ENCODE measurements at places on chromosomes 4 and X.
A peak's percentile ranks its signal among the peaks of the same experiment; 100 is the strongest.

- no peak for DNase-seq
Measured at GRCh38 chrX:68292471-68292870, 140.8 kb downstream of the OPHN1 start.

- no peak for DNase-seq
Measured at GRCh38 chr4:67333664-67334063, 211.6 kb downstream of the CENPC start.

DNA sequence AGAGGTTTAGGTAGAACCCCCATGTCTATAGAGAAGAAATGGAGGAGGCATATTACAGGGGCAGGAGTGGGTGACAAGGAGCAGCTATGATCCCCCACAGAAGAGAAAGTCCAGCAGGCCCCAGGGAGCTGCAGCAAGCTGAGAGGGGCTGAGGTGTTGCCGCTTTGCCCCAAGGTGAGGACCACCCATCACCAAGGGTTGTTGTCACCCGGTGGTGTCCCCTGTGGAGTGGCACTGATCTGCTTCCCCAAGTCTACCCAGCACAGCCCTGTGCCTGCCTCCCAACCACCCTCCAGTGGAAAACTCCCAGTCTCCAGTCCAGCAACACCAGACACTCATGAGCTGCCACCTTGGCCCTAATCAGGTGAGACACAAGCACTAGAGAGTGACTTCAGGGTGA lies 149.3 kb upstream of the NOCT start:
- no peak for DNase-seq

GRCh38 chrX:44698357-44698756 lies 145.5 kb upstream of the DUSP21 start:
- DNase-seq, result no peak

DNA sequence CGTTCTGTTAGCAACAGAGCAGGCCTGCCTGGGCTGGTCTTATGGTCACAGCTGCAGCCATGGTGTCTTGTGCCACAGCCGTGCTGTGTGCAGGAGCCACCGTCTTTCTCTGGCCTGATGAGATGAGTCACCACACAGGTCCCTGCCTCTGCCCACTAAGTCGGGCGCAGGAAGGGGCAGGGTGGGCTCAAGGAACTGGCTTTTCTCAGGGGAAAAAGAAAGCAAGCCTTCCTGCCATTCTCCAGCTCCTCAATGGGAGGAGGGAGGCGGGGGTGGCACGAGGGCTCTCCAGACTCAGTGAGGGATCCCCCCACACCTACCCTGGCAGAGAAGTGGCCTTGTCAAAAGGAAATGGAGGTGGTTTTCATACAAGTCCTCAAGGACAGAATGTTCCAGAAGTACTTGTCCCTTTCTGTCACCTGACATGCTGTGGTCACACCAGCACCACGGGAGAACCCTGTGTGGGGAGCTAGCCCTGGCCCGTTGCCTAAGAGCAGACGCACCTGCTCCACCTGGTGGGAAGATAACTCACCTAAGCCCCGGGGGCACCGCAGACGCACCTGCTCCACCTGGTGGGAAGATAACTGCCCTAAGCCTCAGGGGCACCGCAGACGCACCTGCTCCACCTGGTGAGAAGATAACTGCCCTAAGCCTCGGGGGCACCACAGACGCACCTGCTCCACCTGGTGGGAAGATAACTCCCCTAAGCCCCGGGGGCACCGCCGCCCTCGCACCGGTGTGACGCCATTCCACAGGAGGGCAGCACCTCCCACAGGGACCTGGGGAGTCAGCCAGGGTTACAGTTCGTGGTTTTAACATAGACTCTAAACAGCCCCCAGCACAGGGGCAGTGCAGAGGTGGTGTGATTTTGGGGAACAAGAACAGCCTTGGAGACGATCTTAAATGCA lies 18.5 kb downstream of the UVSSA start:
- DNase-seq, result no peak

DNA sequence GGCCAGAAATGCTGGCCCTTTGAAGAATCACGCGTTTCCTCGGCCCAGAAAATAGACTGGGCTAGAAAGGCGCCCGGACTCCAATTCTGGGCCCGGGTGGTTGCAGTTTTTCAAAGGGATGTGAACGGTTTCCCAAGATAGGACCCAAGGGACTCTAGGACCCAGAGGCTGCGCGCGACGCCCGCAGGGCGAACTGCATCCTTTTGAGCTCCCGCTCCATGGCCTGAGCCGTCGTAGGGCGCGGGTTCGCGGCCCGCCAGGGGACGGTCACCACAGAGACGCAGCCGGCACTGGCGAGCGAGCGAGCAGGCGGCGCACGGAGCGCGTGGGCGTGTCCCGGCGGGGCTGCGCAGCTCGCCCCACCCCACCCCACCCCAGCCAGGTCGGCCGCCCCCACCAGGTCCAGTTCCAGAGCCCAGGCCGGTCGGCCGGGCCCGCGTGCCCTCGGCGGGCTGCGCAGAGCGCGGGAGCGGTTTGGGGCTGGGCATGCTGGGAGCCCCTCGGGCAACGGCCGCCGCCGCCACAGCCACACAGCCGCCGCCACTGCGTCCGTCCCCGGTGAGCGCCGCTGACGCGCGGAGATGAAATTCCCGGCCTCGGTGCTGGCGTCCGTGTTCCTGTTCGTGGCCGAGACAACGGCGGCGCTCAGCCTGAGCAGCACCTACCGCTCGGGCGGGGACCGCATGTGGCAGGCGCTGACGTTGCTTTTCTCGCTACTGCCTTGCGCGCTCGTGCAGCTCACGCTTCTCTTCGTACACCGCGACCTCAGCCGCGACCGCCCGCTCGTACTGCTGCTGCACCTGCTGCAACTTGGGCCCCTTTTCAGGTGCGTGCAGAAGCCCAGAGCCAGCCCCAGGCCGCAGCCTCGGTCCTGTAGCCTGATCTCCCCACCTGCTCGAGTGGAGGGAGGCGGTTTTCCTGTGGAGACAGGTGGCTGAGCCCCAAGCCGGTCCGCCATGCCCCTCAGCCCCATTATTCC lies at the start of gene XK:
Gene XK (plus strand): TSS at position 411 of the 979 bp plus-strand sequence. CDS start 171 bp downstream, at position 582.
- DNase-seq, result peak; percentile 19

DNA sequence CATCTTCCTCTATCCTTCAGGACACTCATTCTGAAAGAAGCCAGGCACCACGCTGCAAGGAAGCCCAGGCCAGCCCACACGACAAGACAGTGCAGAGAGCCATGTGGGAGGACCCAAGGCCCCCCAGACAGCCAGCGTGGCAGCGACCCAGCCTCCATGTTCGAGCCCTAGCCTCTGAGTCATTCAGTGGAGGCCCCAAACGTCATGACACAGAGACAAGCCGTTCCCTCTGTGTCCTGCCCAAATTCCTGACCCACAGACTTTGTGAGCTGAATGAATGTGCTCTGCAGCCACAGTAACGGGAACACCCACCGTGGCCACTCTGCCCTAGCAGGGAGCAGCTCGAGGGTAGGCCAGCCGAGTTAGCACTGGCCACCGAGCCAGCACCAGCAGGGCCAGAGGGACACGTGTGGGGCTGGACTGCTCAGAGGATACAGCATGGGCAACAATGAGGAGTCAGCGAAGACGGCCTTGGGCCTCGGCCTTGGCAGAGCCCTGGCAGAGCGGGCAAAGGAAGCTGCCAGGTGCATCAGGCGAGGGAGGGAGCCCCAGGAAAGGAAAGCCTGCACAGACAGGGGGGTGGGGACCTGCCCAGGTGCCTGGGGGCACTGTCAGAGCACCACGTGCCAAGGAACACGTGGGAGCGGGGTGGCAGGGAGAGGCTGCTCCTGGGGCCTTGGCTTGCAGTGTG lies 8.6 kb downstream of the BLOC1S4 start:
- DNase-seq, result no peak

- no peak for DNase-seq
Measured at GRCh38 chr4:86928400-86929255, 6.2 kb upstream of the AFF1 start.

GRCh38 chr4:39637221-39637585 lies 1.5 kb downstream of the SMIM14 start:
- DNase-seq, result no peak

DNA sequence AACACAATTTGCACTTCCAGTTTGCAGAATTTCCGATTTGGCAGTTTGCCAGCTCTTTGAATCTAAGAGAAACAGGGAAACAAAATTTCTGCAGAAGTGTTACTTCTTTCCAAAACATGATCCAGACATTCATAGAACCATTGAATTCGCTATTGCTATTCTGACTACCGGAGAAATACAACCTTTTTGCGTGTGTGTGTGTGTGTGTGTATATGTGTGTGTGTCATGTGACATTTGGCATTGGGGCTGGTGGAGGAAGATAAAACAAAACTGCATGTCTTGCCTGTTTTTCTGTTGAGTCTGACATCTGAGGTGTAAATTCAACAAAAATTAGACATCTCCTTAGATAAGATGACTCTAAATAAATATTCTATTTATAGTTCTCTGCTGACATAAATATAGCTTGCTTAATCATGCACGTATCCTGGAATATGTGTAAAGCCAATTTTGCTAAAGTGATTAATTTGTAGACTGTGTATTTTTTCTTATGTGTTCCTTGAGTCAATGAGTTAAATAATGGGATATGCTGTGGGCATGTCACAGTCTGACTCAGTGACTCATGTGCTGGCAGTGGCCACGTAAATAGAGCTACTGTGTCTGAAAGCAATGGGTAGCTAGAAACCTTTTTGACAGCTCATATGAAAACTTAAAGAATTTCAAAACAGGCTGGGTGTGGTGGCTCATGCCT lies 98.9 kb downstream of the HPGD start:
- DNase-seq, result no peak

DNA sequence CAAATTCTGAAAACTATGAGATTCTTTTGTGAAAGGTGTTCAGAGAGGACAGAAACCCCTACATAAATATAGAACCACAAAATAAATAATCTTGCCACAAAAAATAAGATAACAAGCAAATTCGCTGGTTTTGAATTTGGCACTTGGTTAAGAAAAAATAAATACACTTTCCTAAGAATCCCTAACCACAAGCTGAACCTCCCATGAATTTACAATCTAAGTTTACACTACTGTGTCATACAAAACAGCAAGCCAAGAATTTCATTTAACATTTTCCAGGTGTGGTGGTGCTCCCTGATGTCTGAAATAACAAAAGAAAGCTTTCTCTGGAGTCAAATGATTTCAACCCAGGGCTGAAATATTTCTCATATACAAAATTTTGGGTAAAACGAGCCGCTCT lies 121.0 kb downstream of the KCNIP4 start:
- no peak for DNase-seq

DNA sequence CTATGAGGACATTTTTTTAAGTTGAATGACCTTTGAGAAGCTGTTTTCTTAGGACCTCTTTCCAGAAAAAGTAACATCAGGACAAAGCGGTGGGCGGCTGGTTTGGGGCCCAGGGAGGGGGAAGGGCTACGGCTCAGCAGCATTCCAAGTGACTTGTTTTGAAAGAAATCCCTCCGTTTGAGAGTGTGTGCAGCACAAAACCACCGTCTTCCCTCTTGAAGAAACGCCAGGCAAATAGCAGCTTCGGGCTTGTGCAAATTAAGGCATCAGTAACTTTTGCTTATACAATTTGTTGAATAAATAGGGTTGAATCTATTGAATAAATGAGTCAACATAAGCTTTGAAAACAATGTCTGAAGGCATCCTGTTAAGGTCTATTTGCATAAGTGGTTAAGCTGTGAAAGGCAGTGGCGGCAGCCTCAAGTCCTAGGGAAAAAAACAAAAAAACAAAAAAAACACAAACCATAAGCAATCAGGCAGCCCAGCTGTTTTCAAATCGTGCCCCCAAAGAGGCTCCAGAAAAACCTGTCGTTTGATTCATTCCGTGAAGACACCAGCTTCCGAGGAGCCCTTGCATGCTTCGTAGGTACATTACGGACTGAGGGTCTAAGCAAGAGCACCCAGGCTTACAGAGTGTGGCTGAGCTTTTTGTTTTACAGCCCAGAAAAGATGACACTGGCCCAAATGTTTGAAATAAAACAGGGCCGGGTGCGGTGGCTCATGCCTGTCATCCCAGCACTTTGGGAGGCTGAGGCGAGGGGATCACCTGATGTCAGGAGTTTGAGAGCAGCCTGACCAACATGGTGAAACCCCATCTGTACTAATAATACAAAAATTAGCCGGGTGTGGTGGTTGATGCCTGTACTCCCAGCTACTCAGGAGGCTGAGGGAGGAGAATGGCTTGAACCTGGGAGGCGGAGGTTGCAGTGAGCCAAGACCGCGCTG lies 103.7 kb downstream of the CRLF2 start:
- no peak for DNase-seq

- DNase-seq, result no peak
Measured at GRCh38 chrX:38868941-38869401, 67.7 kb downstream of the MID1IP1 start.

DNA sequence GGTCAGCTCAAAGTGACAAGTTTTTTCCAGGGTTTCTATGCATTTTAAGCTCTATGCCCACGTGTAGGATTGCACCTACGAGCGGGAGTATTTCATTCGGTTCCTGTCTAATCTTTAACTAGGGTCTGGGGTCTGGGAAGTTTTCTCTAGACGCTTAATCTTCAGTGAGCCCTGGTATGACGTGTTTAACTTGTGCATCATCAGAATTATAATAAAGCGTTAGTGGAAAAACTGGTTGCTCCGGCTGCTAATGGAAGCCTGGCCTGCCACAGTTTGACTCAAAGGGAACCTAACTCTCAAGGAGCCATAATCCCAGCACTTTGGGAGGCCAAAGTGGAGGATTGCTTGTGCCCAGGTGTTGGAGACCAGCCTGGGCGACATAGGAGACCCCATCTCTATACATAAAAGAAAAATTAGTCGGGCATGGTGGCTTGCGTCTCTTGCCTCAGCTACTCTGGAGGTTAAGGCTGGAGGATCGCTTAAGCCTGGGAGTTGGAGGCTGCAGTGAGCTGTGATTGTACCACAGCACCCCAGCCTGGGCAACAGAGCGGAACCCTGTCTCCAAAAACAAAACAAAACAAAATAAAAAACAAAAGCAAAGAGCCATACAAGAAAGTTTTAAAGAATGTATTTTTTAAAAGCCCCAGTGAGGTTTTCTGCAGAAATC lies 30.2 kb downstream of the ARSD start:
- DNase-seq, result no peak

GRCh38 chr4:76420188-76420761 lies 666 bp downstream of the CCDC158 start:
- no peak for DNase-seq

DNA sequence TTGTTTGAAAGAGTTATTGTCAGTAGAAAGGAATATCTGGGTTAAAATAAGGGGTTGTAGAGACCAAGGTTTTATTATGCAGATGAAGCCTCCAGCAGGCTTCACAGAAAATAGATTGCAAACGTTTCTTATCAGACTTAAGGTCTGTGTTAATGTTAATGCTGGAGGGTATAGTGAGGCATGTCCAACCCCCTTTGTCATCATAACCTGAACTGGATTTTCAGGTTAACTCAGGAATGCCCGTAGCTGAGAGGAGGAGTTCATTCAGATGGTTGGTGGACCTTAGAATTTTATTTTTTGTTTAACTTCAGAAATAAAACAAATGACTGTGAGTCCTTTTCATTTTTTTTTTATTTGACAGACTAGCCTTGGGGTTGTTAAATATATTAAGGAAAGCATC lies 354.1 kb downstream of the GPM6A start:
- DNase-seq, result no peak

DNA sequence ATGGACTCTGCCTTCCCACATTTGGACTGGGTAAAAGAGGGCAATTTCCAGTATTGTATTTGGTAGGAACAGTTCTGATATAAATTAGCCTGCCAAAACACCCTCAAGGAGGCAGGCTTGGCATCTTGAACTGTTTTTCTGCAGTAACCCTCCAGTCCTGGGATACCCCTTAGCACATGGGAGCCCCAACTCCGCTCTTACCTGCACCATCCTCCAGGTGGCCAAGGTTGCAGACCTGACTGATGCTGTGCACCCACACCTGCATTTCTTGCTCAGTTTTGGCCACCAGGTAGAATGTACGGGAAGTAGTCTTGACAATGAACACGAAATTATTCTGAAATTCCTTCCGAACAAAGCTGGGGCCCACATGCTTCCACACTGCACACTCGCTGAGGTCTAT lies 35.1 kb downstream of the GAB3 start:
- DNase-seq, result no peak

Data from stimulated activated CD4-positive, alpha-beta T cell treated with anti-CD3 and anti-CD28 coated beads, Interleukin-15, amount 100 ng/mL, for 48 hours (primary cell).